ENCODE measurements at places on chromosomes 7 and 10.

- DNase-seq = no peak
These were observed 140.4 kb downstream of the ELFN1 start for GRCh38 chr7:1810521-1810920.

GRCh38 chr7:56174875-56175760, 58.9 kb upstream of the NUPR2 start:
- DNase-seq = no peak

GRCh38 chr10:55330486-55330885, 529.5 kb upstream of the PCDH15 start:
- no peak for DNase-seq

GRCh38 chr10:43671659-43672531, 23.2 kb upstream of the ZNF32 start:
- peak; percentile 82 for DNase-seq

GRCh38 chr7:33458581-33458980, 329.2 kb downstream of the BBS9 start:
- no peak for DNase-seq

- DNase-seq = no peak
These were observed 34.9 kb downstream of the TASOR2 start for GRCh38 chr10:5719546-5719945.

DNA sequence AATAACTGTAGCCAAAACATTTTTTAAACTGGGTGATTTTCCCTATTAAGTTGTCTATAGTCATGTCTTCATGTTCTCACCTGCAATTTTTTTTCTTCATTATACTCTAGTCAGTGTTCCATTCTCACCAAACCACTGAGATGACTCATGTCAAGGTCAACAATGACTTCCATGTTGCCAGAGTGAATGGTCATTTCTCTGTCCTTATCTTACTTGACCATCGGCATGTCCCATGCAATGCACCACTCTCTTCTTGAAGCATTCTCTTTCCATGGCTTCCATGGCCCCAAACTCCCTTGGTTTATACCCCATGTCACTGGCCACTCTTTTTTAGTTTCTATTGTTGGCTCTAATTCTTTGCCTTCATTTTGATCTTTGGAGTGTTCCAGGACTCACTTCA, 173.9 kb downstream of the PPP1R17 start:
- DNase-seq = no peak

DNA sequence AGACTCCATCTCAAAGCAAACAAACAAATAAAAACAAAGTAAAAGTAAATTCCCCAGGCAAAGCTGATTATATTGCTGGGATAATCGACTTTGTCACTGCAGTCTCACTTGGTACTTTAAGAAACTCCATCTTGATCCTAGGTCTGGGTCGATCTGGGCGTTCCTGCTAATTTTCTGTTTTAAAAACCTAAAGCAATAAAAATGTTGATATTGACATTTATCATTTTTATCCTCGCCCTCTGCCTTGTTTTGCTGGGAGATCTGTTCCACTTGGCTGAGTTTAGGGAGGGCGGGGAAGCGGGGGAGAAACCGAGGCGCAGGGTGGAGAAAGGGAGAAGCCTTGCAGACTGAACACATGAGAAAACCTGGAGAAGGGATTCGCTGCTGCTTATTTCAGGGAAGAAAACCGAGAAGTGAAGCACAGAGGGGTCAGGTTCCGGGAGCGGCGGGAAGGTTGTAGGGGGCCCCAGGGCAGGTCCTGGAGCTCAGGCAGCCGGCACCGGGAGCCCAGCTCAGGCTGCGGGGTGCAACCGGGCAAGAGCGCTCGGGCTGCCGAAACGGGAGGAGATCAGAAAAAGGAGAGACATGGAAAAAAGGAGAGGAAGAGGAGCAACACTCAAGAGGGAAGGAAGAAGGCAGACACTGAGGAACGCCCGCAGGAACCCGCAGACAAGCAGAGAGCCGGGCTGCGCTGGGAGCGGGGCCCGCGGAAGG, 27.3 kb upstream of the KMT2C start:
- DNase-seq = peak; percentile 30

- no peak for DNase-seq
These were observed 43.6 kb upstream of the THSD7A start for GRCh38 chr7:11875635-11876034.

DNA sequence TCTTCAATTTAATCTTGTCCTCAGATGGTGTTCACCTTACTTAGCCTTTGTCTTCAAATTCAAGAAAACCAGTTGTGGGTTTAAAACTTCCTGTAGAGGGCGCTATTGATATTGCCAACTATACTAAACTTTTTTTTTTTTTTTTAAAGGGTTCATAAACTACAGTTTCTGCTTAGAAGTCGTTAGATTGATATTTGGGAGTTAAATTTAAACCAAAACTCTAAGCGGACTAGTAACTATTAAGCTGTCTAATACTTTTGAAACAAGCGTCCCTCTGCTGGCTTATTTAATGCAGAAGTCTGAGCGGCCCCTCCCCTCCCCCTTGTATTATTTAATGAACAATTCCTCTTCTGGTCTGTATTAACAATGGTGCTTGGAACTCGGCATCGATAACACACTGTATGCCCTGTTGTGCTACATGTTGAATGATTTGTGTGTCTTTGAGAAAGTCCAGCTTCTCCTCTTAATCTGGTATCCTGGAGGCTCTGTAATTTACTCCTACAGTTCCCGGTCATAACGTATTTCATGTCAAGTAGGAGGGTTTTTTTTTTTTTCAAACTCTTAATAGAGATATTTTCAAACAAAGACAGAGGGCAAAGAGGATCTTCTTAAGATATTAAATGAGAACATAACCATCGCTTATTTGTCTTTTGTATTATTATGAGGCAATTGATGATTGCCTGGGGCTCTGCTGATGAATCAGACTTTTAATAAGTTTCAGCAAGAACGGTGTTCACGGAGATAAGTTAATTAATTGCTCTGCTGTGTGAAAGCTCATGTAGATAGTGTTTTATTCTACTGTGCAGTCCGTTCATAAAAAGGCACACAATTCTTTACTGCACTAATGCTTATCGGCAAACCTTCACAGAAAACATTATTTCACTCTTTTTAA, 22.6 kb upstream of the CREB5 start:
- DNase-seq = peak; percentile 72

DNA sequence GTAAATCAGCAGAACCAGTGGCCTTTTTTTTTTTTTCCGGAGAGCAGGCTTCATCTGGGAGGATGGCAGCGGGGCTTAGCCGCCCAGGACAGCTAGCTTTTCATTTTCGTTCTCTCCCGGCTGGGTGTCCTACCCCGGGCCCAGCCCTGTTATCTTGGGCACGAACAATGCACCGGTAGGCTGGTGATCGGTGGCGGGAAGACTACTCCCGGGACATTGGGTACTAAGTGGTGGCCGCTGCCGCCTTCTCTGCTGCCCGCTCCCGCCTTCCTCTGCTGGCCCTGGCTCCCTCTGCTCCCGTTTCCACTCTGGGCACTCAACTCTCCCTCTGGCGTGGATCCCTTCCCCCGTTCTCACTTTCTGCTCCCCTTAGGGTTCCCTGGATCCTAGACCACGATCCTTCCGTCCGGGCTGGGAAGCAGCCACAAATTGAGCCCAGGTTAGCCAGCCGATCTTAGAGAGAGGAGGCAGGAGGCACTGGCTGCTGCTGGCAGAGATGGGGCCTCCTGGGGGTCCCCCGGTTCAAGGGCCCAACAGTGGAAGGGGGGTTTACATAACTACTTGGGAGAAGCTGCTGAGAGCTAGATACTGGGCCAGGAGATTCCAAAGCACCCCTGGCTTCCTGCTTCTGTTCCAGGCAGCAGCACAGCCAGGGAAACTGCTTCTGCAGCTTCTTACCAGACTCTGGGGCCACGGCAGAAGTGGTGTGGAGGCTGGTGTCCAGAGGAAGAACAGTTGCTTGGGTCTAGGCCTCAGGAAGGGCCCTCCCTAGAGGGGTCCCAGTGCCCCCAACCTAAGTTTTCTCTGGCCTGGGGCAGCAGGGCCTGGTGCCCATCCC, 1.8 kb downstream of the TLX1 start:
- DNase-seq = no peak

DNA sequence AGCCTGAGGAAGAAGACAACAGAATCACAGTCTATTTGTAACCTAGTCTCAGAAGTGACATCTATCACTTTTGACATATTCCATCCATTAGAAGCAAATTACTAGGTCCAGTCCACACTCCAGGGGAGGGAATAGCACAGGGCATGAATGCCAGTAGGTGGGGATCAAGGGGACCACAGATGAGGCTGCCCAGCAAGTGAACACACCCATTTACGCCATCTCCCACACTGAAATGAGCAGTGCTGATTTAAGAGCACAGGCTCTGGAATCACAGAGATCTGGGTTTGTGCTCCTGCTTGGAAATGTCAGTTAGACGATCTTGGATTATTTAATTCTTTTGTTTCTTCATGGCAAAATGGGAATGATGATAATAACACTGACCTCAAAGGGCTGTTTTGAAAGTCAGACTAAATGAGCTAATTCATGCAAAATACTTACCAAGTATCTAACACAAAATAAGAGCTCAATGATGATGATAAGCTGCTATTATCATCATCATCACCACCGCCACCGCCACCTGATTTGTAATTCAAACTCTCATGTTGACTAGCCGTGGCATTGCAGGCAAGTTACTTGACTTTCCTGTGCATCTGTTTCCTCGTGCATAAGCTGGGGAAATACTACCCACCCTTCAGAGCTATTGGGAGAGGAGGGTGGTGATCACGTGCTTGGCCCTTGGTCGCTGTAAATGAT, 138.9 kb upstream of the KLF14 start:
- DNase-seq = no peak

- no peak for DNase-seq
These were observed 17.2 kb upstream of the PPP1R9A start for GRCh38 chr7:94890216-94890615.

GRCh38 chr7:100093498-100093897, 4.7 kb downstream of the COPS6 start:
- no peak for DNase-seq

- DNase-seq = no peak
These were observed 44.2 kb upstream of the GPR26 start for GRCh38 chr10:123621916-123622315.

DNA sequence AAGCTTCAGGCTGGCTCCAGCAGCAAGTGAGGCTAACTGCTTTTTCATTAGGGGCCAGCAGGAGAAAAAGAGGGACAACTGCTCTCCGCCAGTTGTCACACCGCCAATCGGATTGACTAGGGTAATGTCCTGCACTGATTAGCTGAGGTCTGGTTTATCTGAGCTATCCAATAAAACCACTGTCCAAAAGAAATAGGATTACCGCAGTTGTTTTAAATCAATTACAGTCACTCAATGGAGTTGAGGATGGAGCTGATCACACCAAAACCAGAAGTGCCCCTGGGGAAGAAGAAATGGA, 351.4 kb upstream of the NPVF start:
- no peak for DNase-seq

- peak; percentile 64 for DNase-seq
These were observed 115.3 kb upstream of the WDR11 start for GRCh38 chr10:120735773-120736371.

DNA sequence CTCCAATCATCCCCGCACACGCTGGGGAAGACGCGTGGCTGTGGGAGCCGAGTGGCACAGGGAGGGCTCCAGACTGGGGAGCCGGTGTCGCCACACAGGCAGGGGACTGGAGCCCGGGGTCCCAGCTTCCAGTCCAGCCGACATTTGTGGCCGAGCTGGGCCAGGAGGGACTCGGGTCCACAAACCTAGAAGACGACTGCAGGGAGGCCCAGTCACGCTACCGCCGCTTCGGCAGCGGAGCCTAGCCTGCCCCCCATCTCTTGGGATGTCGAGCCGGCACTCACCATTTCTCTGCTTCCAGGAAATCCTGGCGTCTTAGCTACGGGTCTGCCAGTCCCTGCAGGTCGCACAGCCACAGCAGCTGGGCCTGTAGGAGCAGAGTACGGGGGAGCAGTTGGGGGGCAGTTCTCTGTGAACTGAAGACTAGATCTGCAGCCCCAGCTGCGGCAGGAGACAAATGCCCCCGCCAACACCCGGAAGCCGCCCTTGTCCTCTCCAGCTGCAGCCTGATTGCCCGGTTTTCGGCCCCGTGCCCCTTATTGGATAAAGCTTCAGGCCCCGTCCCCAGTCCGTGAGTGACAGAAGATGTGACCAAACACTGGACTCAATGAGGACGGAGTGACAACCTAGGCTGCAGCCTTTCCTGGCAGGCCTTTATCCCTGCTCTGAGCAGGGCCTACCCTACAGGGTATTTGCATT, 270.7 kb downstream of the ZNF33B start:
- DNase-seq = peak; percentile 52

DNA sequence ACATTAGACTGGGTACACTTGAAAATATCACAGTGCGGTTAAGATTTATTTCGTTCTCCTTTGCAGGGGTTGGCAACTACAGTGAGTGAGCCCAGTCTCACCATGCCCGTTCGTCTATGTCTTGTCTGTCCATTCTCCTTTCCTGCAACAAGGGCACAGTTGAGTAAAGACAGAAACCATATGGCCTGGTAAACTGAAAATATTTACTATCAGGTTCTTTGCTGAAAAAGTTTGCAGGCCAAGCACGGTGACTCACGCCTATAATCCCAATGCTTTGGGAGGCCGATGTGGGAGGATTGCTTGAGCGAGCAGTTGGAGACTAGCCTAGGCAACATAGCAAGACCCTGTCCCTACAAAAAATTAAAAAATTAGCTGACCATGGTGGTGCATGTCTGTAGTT, 11.4 kb upstream of the KCTD7 start:
- no peak for DNase-seq

DNA sequence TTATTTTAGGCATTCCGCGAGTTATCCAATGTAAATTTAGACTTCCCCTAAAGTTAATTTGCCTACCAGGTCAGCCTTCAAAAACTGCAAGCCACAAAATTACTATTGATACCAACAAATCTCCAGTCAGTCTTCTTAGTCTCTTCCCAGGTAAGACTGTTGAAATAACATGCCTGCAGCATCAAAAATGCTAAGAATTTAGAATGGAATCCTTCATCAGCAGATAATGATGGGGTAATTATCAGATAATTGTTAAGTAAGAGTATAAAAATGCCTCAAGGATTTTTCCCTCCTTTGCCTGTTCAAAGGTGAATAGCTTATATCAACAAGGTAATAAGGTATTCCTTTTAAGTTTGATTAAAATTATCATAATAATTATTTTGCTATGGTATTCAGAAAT, 228.5 kb downstream of the BBS9 start:
- DNase-seq = no peak

DNA sequence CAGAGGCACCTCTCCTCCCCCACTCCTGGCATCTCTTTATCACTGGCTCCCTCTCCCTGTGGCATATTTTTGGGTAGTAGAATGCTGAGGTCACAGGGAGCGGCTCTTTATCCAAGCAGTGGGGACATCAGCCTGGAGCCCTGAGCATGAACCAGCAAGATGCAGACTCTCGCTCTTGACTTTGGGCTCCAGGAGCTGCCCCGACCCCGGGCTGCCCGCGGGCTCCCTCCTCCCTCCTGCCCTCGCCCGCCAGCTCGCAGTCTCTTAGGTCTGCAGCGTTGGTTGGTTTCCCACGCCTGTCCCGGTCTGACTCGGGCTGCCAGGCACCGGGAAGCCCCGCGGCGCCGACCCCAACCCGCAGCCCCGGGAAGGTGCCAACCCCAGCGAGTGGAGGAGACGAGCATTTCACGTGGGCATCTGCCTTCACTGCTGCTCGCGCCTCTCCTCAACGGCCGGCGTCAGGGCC, 1.3 kb downstream of the INSYN2A start:
- DNase-seq = no peak

GRCh38 chr7:22470981-22471380, 29.0 kb downstream of the STEAP1B start:
- DNase-seq = no peak
